ENCODE measurements at places on chromosomes 6 and 20. TPM values are rescaled to one million over a fixed set of nuclear protein-coding genes. Genes with fewer than 3 reads are reported as not detected.

The VWA7 gene
- 0.94 TPM for total RNA-seq

The RAET1L gene
- total RNA-seq, result not detected

The MMP24 gene
- 0.63 TPM for total RNA-seq

- H3K27ac ChIP-seq, result no peak overlapping the region
- H3K4me3 ChIP-seq, result no peak overlapping the region
These were observed 184.0 kb upstream of the FLRT3 start for GRCh38 chr20:14521436-14521835.

GRCh38 chr20:6632187-6632586 lies 135.3 kb upstream of the BMP2 start:
- H3K4me3 ChIP-seq, result no peak overlapping the region
- no peak for DNase-seq
- H3K27ac ChIP-seq, result no peak overlapping the region

All from osteocyte (in vitro differentiated cells).